ENCODE measurements at places on chromosomes 13 and 19.

DNA sequence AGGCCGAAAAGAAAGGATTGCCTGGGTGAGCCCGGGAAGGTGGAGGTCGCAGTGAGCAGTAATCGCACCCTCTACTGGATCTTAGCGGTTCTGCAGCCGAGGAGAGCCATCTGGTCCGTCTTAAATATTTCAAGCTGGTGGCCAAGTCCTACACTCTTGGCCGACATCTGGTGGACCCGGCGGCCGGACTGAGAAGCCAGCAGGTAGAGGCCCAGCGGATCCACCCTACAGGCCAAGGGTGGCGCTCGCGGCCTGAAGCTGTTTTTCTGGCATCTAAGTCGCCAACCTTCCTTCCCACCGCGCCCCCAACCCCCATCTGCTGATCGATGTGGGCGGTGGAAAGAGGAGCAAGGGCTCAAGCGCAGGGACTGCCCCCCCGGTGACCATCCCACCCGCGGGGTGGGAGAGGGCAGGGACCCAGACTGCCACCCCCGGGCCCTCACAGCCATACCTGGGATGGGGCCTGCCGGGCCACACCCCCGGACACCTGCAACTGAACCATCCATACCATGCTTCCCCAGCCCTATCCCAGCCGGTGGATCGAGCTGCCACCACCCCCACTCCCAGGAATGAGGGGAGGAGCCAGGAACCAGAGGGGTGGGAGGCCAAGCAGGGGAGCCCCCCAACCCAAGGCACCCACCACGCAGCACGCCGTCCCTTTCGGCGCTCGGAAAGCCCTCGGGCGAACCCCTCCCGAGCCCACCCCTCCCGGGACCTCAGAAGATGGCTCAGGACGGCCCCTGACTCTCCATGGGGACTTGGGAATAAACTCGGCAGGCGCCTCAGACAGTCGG, 46.3 kb upstream of the ZNF730 start:
- DNase-seq, result no peak

DNA sequence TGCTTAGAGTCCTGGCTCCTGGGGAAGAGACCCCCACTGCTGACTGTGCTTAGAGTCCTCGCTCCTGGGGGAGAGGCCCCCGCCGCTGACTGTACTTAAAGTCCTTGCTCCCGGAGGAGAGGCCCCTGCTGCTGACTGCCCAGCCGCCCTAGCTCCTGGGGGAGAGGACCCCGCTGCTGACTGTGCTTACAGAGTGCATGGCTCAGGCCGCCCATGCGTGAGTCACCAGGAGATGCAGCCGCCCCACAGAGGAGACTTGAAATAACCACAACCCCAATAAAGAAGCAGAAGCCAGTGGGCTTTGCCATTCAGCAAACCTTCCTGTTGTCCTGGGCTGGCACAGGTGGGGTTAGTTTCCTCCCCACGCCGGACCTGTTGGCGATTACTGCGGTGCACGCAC, 79.2 kb upstream of the C13orf46 start:
- no peak for DNase-seq

DNA sequence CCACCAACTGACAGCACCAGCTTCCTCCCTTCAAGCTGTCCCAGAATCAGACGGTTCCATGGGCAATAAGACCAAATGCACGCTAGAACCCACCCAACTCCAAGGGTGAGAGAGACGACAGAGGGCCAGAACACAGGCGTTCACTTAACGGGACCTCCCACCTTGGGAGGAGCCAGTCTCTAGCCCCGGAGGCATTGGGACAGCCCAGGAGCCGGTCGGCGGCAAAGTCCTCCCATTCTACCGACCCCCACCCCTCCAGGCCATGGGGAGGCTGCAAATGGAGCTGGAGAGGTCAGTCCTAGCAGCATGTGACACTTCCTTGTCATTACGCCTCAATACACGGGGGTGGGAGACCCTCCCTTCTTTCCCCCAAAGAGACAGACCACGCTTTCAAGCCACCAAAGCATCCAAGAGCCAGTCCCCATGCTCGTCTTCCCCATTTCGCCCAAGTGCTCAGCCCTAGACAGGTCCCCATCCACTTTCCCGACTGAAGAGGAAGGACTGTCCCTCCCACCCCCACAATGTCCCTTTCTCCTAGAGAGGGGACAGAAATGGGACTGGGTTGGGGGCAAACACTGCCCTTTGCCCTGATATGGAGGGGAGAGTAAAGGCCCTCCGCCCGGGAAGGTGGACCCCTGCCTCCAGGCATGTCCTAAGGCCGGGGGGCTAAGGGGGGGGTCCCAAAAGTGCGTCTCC, 964 bp downstream of the KHSRP start:
- DNase-seq, result no peak

- DNase-seq, result no peak
Measured at GRCh38 chr13:67299751-67300150, 69.6 kb upstream of the PCDH9 start.

- DNase-seq, result no peak
Measured at GRCh38 chr13:53301449-53301848, 272.8 kb downstream of the OLFM4 start.

Measured in NCI-H460 (cell line).